Activated CD4-positive, CD25-positive, alpha-beta regulatory T cell (primary cell): ENCODE measurements at places on chromosomes 3 and 15.

- no peak for DNase-seq
Measured at GRCh38 chr3:17087509-17087908, 202.8 kb downstream of the PLCL2 start.

GRCh38 chr3:105714453-105714852 is 154.4 kb downstream of the CBLB start:
- no peak for DNase-seq

DNA sequence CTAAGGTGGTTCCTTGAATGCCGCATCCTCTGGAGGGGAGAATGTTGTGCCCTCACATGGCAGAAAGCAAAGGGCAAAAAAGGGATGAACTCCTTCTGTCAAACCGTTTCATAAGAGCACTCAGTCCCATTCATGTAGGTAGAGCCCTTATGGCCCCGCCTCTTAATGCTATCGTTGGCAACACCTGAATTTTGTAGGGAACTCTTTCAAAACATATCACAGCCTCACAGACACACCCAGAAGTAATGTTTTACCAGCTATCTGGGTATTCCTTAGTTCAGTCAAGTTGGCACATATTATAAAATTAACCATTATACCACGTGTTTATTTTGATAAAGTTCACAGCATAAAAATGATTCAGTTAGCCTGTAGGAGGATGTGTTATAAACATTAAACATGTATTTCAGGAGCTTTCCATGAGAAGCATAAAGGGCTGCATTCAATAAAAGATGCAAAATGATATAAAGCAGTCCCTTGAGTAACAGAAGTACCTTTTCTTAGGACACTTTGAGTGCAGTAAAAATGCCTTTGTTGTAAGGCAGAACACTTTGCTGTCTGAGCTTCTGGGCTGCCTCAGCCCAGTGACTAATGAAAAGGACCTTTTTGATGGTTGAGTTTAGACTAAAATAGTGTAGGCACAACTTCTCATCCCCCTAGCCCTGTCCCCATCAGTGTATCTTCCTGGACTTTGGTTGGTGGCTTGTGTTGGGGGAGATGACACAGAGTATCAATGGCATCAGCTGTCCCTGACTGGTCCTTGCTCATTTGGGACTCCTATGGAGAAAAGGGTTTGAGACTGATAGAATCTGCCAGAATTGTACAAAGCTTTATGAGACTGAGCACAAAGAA is 263.5 kb upstream of the TPRG1 start:
- DNase-seq, result no peak

GRCh38 chr3:158718490-158719170 is 13.6 kb downstream of the RARRES1 start:
- no peak for DNase-seq

GRCh38 chr3:144831955-144832716 is 860.5 kb downstream of the DIPK2A start:
- DNase-seq, result no peak

DNA sequence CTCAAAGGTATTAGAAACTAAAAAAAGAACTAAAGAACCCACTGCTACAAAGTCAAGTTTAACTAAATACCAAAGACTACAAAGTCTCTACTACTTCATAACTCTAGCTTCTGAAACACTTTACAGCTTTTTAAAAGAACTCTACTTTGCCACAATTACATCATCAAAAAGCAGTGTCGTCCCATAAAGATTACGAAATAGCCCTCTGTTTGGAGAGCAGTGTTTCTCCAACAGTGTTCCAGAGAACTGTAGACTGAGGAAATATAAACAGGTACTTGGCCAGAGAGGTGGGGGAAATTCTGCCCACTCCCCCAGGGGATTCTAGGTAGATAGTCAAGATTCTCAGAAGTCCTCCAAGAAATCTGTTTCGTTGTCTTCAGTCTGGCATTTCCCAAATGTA is 225.6 kb downstream of the PDZRN3 start:
- no peak for DNase-seq

- no peak for DNase-seq
Measured at GRCh38 chr15:62253294-62253693, 88.2 kb upstream of the C2CD4B start.

DNA sequence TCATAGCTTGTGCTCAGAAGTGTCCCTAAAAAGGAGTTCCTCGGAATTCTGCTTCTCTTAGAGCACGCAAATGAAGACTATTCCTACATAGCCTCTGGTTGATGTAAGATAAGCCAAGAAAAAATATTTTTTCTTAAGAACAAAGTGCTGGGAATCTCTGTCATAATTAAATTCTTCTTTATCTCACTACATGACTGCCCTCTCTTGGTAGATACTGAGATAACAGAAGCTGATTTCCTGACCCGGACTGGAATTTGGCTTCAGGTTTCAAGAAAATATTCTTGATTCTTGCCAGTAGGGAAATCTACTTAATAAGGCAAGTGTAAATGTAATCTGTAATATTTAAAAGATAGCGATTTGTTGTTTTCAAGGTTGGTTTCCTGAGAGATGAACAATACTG is 31.3 kb upstream of the SETMAR start:
- DNase-seq, result no peak

GRCh38 chr3:138418601-138419206 is 15.7 kb upstream of the ESYT3 start:
- DNase-seq, result no peak

DNA sequence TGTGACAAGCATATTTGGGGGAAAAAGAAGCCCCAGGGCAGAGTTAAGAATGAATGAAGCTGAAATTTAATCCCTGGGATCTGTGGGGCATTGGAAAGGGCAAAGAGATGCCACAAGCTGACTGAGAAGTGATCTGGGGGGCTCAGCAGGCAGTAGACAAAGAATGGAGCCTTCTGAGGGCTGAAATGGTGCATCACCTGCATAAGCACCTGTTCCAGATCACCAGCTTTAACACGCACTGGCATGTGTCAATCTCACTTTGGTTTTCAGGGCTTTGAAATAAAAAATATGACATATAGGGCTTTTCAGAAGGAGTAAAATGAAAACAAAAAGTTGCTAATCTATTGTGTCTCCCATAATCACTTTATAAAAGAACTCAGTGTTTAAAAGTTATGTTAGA is 210.8 kb upstream of the ARHGEF26 start:
- DNase-seq, result no peak

- DNase-seq, result no peak
Measured at GRCh38 chr15:23497710-23498111, 50.7 kb upstream of the GOLGA6L2 start.

- DNase-seq, result no peak
Measured at GRCh38 chr3:9067352-9067975, 104.2 kb upstream of the RAD18 start.

GRCh38 chr3:9248522-9249271 is 749 bp downstream of the SRGAP3 start:
- DNase-seq, result no peak

GRCh38 chr3:35254917-35255316 is 384.4 kb upstream of the ARPP21 start:
- DNase-seq, result no peak

- no peak for DNase-seq
Measured at GRCh38 chr3:49098429-49098828, 4.6 kb upstream of the QRICH1 start.

DNA sequence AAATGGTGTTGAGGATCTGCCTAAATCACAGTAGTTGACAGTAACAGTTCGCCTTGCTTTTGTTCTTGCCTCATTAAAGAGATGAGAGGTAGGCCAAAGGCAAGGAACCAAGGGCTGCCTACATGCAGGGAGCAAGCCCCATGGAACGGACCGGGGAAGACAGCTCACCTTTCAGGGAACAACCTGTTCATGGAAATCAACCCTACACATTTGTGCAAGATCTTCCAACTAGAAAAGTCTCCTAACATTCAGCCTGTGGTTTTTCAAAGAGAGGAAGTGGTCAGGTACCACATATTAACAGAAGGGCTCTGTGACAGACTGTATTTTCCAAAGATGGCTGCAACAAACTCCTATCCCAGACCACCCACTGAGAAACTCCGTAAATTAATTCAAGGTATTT is 1031.8 kb upstream of the NR2F2 start:
- no peak for DNase-seq

GRCh38 chr3:10010421-10010877 is 15.8 kb upstream of the FANCD2 start:
- DNase-seq, result no peak

DNA sequence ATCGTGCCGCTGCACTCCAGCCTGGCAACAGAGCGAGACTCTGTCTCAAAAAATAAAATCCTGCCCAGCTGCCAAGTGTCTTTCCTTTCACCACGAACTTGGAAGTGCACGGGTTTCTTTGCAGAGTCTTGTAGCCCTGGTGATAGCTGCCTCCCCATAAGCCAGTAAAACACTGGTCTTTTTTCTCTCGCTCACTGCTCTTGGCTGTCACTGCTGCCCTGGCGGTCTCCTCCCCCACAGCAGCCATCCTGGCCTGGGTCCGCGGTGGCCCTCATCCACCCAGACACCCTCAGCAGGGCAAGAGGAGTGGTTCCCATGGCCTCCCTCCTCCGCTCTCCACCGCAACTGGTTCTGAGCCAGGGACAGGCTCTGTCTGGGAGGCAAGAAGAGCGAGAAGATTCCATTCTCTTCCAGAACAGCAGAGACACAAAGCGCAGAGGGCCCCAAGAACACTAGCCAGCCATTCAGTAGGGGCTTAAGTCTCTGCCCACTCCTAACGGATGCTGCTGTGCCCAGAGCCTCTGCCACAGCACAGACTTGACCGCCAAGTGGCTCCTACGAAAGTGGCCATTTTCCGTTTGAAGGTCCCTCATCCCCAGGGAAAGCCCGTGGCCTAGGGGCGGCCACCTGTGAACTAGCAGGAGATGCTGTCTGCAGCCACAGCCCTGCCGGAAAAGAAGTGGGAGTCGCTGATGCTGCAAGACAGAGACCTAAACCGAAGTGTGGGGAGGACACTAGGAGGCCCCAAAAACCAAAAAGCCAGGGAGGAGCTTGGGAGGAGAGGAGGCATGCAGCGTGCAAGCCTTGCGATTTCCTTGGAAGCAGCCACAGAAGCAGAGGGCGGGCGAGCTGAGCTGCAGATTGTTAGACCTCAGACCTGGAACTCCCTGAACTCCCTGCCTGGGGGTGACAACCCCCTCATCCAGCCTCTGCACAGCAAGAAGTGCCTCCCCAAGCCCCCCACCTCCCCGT is 44.1 kb downstream of the KLHL25 start:
- no peak for DNase-seq

DNA sequence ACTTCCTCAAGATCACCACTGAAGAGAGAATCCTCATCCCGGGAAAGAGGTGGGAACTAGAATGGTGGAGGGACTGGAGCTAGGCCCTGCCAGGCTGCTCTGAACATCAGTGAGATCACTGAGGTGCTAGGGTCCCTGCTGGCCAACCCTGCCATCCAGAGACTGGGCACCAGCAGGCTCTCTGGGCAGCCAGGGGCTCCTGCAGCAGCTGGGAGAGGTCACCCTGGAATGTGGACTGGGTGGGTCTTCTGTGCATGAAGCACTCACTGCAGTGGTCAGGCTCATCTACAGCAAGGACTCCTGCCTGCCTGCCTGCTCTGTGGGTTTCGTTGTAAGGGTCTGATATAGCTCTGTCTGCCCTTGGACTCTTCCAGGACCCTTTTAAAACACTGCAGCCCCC is 24.9 kb downstream of the ALS2CL start:
- no peak for DNase-seq

DNA sequence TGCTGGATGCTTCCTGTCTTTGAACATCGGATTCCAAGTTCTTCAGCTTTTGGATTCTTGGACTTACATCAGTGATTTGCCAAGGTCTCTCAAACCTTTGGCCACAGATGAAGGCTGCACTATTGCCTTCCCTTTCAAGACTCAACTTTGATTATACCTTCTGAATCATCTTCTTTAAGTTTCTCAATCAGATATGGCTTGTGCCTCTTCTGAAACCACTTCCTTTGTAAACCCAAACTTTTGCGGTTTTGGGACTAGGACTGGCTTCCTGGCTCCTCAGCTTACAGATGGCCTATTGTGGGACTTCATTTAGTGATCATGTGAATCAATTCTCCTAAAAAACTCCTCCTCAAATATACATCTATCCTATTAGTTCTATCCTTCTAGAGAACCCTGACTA is 47.1 kb upstream of the CADPS start:
- no peak for DNase-seq

GRCh38 chr15:42121682-42122081 is 27.3 kb upstream of the PLA2G4D start:
- no peak for DNase-seq

GRCh38 chr3:81516042-81516441 is 245.4 kb downstream of the GBE1 start:
- no peak for DNase-seq

- no peak for DNase-seq
Measured at GRCh38 chr3:159829539-159830227, 159.0 kb upstream of the IL12A start.

GRCh38 chr3:17639257-17639656 is 103.2 kb downstream of the TBC1D5 start:
- DNase-seq, result no peak

GRCh38 chr3:134430950-134431445 is 54.8 kb downstream of the ANAPC13 start:
- DNase-seq, result no peak

DNA sequence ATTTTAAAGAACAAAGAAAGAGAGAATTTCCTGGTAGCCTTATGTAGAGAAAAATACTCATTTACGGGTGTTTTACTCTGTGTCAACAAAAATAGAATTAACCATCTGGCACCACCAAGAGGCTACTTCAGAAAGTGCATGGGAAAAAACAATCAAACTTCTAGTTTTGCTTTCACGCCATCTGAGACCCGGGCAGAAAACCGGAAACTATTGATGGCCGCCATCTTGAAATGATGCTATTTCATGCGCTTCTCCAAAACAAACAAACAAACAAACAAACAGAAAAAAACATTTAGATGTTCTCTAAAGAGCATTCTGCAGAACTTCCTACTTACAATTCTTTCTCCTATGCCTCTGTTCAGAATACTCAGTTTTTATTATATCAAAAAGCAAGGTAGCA is 49.4 kb upstream of the SYNPR start:
- DNase-seq, result no peak

- DNase-seq, result no peak
Measured at GRCh38 chr3:23239211-23240068, 36.3 kb downstream of the UBE2E2 start.

DNA sequence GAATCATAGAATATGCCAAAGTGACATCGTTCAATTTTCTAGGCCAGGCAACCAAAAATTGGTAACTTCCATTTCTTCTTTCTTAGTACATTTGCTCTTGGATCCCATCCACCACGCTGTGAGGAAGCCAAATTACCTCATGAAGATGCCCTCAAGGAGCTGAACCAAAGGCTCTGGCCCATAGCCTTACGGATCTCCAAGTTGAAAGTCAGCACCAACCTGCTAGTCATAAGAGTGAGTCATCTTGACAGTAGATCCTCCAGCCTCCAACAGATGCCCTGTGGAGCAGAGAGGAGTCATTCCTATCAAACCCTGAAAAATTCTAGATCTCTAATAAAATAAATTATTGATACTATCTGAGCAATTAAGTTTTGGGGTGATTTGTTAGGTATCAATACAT is 322.5 kb upstream of the COL8A1 start:
- DNase-seq, result no peak

DNA sequence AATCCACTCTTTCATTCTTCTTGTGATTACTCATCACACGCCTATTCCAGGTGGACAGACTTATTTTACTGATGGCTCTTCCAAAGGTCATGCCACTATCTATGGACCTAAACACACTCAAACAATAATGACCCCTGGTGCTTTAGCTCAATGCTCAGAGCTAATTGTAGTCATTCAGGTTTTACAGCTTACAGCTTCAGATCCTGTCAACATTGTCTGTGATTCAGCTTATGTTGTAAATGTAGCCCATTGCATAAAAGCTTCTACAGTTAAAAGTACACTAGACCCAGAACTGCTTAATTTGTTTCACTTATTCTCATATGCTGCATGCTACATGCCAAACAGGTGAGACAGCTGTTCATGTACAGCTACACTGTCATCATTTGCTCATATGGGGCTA is 49.2 kb downstream of the LSM3 start:
- no peak for DNase-seq
